ENCODE measurements at places on chromosomes 1 and 21.

DNA sequence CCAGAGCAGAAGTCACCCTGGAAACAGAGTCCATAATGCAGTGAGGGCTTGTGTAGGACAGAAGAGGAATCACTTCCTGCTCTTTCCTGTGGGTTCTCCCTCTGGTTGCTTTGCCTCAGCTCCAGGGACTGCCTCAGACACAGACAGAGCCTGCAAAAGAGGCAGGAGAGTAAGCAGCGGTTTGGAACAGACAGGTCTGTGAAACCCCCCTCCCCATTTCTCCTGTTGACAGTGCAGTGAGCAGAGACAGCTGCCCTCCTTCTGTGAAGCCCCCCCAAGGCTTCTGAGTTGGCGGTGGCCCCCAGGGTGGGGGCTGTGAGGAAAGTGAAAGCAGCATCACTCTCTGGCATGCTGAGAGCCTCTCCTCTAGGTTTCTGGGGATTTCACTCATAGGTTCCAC, 53.0 kb downstream of the MAB21L3 start:
- DNase-seq = no peak

- DNase-seq = no peak
Observed at GRCh38 chr21:27839512-27840115, 872.7 kb upstream of the ADAMTS5 start.

GRCh38 chr1:226082959-226083301, 20.4 kb downstream of the H3-3A start:
- DNase-seq = no peak

- DNase-seq = no peak
Observed at GRCh38 chr1:85180869-85181268, 19.9 kb downstream of the SYDE2 start.

DNA sequence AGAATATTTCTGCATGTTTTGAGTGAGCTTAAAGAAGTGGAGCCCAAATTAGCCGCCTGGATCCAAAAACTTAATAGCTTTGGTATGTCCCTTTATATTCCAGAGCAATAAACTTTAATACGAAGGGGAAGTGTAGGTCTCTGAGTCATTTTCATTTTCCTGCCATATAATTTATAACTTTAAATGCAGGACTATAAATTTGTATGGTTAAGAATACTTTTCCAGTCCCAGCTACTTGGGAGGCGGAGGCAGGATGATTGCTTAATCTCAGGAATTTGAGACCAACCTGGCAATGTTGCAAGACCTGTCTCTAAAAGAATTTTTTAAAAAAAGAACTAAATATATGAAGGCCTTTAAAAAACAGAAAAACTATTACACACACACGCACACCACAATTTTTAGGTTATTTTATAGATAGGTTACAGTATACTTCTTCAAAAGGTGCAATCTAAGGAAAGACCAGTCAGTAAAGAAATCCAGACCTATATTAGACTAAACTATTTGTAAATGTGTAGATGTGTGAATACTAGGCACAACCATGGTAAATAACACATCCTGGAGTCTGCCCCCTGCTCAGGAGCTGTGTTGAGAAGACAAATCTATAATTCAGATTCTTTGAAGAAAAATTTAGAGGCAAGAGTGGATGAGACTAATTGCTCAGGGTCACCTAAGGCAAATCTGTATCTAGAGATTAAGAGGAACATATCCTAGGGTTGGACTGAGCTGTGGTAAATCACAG, 80.3 kb downstream of the TTC3 start:
- no peak for DNase-seq
